ENCODE measurements at places on chromosomes 11 and 22.

GRCh38 chr22:39908737-39909136 lies 7.9 kb downstream of the GRAP2 start:
- DNase-seq, result no peak

DNA sequence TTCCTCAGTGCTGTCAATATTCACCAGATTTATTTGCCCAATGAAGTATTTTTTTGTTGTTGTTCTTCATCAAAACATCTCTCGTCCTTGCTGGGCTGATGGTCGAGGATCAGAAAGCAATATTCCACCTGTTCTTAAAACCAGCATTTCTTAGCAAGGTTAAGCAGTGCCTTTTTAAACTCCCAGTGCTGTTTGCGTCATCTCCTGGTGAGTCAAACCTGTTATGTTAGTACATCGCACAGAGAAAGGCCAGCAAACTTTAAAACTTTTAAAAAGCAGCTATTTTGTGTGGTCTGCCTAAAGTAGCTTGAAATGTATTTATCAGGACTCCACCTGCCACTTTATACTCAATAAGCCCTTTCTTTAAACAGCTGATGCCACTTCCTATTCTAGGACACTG lies 802.0 kb downstream of the KCNA4 start:
- DNase-seq, result no peak

DNA sequence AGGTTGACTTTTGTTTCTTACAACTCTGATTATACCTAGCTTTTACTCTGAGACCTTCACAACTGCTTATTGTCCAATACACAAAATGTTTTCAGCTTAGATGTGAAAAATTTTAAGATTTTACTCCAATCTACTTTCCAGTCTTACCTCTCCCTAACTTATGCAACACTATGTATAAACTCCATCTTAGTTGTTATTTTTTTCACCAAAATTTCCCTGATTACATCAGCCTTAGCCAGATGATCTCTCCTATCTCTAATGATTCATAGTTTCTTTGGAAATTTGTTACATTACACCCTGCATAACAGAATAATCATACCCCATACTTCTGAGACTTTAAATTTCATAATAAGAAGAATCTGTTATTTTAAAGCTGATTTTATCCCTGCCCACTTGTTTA lies 621.0 kb upstream of the ANO3 start:
- DNase-seq, result no peak

- no peak for DNase-seq
Measured at GRCh38 chr11:59226396-59226795, 13.7 kb upstream of the MPEG1 start.

GRCh38 chr11:125192183-125192582 lies 27.6 kb downstream of the PKNOX2 start:
- DNase-seq, result no peak

- DNase-seq, result no peak
Measured at GRCh38 chr11:102807921-102808320, 10.0 kb upstream of the MMP1 start.

DNA sequence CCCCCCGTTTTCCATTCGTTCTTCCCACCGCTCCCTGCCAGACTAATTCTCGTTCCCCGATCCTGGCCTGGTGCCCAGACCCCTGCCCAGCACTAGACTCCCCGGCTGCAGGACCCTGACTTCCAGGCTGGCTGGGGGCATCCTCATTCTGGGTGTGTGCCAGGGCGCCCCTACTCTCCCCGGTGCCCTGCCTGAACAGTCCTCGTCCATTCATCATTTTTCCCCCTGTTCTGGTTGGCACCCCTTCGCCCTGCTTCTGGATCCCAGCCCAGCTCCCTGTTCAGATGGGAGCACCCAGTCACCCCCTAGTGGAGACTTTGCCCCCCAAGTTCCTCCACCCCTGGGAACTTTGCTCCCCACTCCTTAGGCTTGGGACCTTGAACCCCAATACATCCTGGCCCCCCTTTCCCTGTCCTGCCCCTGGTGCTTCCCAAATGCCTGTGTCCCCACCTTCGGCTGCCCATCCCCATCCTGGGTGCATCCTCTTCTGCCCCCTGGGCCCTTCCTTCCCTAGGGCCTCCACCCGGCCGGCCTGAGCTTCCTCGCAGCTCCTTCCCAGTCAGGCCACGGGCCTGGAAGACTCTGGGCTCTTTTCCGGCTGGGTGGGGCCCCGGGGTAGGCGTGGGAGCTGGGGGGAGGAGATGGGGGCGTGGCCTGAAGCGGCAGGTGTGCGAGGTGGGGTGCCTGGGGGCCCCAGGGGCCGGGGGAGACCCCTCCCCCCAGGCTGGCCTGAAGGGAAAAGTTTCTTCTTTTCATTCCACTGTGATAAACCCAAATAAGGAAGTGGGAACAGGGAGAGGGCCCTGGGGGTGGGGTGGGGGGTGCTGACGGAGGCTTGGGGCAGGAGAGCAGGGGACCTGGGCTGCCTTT lies 908 bp downstream of the PLCB3 start:
- DNase-seq, result no peak

DNA sequence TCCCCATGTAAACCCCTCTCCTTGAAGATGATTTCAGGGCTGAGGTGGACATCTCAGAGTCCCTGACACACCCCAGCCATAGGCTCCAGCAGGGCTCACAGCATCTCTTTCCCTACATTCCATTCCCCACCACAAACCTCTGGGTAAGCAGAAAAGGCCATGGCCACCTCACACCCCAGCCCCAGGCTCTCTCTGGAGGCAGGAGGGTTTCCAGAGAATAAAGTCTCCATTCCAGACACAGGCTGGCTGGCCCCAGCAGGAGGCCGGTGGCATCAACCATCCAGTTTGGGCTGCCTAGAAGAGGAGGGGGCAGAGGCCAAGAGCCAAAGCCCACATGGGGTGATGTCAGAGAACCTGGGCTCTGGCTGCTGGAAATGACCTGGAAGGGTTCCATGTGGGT lies 61.4 kb downstream of the TP53I11 start:
- no peak for DNase-seq

- DNase-seq, result peak; percentile 81
Measured at GRCh38 chr22:46563381-46564083, 26.1 kb upstream of the CELSR1 start.

GRCh38 chr11:57511741-57512430 lies 3.6 kb downstream of the SLC43A1 start:
- DNase-seq, result no peak

- DNase-seq, result no peak
Measured at GRCh38 chr11:102177974-102178631, 67.9 kb downstream of the YAP1 start.

- DNase-seq, result no peak
Measured at GRCh38 chr22:20114506-20115475, 1.1 kb upstream of the RANBP1 start.

GRCh38 chr11:67696998-67697397 lies 22.6 kb upstream of the ALDH3B2 start:
- no peak for DNase-seq

- DNase-seq, result no peak
Measured at GRCh38 chr11:34787895-34788294, 128.3 kb downstream of the APIP start.

DNA sequence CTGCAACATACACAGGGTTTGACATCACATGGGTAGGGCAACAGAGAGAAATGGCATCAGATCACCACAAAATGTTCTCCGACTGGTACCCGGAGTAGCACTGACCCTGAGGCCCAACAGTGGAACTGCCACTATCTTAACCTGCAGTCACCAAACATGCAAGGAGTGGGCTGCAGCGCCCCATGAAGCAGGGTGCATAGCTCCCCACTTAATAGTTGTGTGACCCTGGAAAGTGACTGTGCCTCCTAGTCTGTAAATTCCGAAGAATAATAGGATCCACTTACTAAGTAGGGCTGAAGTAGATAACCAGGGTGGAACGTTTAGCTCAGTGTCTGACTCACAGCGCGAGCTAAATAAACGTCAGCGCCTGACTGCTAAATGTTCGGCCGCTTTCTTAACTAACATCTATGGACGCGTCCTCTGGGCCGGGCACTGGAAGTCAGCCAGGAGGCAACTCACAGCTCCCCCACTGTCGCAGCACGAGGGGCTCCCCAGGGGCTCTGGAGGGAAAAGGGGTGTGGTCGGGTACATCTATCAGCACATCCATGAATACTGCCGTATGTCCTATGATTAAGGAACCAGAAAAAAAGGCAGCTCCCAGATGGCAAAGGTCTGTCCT lies 777 bp downstream of the LTO1 start:
- DNase-seq, result no peak

GRCh38 chr11:131665344-131665968 lies 295.0 kb downstream of the NTM start:
- no peak for DNase-seq

GRCh38 chr11:116851626-116852025 lies 14.2 kb upstream of the APOA1 start:
- peak; percentile 37 for DNase-seq

- no peak for DNase-seq
Measured at GRCh38 chr11:134558916-134559601, 147.0 kb upstream of the B3GAT1 start.

GRCh38 chr22:41969110-41969646 lies at the start of gene SEPTIN3:
SEPTIN3 (plus strand) TSS chr22:41969443; CDS start chr22:41971493, 2,050 bp downstream.
- no peak for DNase-seq

DNA sequence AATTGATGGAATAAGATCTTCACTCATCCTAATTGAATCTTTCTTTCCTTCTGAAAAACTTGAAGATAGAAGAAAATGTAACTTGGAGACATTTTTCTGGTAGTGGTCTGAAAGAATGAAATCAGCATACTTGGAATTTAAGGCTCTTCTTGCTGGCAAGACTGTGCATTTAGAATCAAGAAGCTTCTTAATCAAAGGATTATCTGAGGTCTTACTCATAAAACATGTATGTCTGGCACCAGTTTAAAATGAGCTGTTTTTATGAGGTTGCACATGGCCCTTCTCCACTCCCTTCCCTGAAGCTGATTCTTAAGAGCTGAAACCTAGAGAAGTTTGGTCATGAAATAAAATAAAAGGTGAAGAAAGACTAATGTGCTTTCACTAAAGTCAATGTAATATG lies 77.3 kb downstream of the ARHGEF12 start:
- no peak for DNase-seq

DNA sequence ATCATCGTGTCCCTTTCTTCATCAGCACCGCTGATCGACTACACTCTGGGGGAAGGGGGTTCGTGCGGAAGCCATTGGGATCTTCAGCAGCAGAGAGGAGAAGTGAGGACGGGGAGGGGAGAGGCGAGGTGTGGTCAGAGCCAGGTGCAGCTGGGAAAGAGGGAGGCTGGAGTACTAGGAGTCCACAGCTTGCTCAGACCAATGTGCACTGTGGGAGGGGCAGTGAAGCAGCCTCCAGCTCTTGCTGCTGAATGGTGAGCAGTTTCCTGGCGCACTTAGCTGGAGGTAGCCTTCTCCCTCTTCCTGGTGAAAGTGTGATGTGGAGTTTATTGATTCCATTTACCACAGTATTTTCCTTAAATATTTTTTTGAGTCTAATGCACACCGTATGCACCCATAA lies 99.0 kb upstream of the NECTIN1 start:
- DNase-seq, result no peak

DNA sequence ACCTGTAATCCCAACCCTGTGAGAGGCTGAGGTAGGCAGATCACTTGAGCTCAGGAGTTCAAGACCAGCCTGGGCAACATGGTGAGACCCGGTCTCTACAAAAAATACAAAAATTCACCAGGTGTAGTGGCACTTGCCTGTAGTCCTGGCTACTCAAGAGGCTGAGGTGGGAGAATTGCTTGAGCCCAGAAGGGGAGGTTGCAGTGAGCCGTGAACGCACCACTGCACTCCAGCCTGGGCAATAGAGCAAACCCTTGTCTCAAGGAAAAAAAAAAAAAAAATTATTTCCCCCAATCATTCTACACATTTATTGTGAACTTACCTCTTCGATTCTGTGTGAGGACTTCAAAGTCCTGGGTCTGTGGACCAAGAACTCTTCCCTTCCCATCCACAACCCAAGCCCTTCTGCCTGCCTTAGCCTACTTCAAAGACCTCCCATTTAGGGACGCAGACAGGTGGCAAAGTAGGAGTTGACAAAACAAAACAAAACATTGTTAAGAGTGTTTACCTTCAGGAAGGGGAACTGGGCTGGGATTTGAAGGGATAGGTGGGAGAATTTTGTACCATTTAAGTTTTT lies 3.8 kb upstream of the WEE1 start:
- DNase-seq, result no peak

DNA sequence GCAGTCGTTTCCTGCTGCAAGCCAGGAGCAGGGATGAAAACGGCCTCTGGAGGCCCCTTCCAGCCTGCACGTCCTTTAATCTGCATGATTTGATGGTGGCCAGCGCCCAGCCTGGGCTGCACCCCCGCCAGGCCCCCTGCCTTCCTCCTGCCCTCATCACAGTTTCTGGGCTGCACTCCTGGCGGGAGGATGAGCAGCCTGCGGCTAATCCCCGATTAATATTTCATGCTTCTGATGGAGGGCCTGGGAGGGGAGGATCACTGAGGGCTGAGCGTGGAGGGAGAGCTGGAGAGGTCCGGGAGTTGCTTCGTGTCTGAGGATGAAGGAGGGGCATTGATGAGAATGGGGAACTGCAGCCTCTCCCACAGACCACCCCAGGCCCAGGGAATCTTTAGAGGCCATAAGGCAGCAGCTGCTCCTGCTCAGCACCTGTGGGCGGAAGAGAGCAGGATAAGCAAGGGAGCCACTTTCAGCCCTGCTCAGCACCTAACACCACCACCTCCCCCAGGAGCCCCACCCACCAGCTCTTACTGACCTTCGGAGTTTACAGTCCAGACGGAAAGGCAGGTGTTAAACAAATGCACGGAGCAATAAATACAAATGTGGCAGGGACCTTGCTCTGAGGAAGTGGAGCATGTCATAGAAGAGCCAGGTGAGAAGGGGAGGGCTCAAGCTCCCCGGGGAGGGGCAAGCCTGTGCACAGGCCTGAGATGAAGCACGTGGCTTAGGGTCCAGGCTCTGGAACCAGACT lies 135.0 kb upstream of the NECTIN1 start:
- DNase-seq, result no peak

GRCh38 chr11:9094420-9094819 lies 3.0 kb upstream of the SCUBE2 start:
- DNase-seq, result no peak

- DNase-seq, result no peak
Measured at GRCh38 chr11:35792148-35792845, 129.7 kb downstream of the TRIM44 start.

- DNase-seq, result no peak
Measured at GRCh38 chr11:130721736-130722135, 194.5 kb downstream of the SNX19 start.

- no peak for DNase-seq
Measured at GRCh38 chr11:118552341-118552740, 13.4 kb downstream of the IFT46 start.

GRCh38 chr11:122516686-122517085 lies 138.8 kb upstream of the UBASH3B start:
- DNase-seq, result no peak

DNA sequence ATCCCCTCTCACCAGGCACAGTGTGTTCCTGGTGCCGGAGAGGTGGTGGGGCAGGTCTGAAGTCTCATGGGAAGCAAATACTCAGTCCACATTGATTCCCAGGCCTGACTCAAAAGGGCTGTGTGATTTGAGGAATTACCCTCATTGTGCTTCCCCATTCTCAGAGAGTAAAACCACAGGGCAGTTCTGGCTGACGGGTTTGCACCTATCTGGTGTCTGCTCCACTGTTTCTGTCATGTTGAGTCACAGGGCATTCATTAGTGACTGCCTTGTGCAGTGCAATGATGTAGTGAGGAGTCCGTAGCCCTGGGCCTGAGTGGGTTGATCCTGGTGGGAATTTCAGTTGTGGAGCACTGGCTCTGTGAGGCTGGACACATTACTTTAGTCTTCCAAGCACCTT lies 85.2 kb upstream of the ARHGAP20 start:
- peak; percentile 9 for DNase-seq

- no peak for DNase-seq
Measured at GRCh38 chr11:70644343-70645060, 246.2 kb downstream of the CTTN start.

All from CD4-positive, alpha-beta T cell treated with Interferon alpha-2 for 1 hour (primary cell).